ENCODE measurements at places on chromosomes 2 and 18.

- no peak for DNase-seq
Measured at GRCh38 chr2:47221039-47221438, 65.9 kb upstream of the STPG4 start.

- no peak for DNase-seq
Measured at GRCh38 chr2:7167801-7168411, 250.7 kb downstream of the RNF144A start.

DNA sequence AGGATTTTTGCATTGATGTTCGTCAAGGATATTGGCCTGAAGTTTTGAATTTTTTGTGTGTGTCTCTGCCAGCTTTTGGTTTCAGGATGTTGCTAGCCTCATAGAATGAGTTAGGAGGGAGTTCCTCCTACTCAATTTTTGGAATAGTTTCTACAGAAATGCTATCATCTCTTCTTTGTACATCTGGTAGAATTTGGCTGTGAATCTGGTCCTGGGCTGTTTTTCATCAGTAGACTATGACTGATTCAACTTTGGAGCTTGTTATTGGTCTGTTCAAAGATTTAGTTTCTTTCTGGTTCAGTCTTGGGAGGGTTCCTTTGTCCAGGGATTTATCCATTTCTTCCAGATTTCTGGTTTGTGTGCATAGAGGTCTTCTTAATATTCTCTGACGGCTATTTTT is 166.7 kb downstream of the ST6GAL2 start:
- no peak for DNase-seq

DNA sequence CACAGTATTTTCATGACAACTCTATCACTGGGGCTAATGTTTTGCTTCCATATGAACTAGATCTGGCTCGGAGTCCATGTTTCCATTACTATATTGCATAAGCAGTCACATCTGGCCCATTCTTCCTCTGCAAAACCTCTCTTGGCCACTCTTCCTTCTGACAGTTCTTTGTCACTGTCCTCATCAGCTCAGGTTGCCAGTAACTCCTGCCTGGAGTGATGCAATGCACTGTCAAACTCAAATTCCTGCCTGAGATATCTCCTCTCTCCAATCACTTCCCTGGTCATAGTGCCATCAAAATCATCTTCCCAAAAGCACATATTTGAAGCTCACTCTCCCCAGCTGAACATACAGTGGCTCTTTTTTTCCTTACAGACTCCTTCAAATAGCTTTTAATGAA is 66.1 kb downstream of the COLEC12 start:
- no peak for DNase-seq

DNA sequence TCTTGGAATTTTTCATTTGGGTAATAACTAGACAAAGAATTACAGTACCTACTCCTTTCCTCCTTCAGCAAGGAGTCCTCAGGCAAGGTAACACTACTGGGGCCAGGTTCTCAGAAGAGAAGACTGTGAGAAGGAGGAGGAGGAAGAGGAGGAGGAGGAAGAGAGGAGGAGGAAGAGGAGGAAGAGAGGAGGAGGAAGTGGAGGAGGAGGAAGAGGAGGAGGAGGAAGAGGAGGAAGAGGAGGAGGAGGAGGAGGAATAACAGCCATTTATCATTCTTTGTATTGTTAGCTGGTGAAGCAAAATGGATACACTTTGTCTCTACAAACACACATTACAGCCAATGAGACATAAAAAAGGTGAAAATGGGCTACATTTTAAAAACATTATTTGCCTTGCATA is 32.9 kb upstream of the SLC25A52 start:
- no peak for DNase-seq

DNA sequence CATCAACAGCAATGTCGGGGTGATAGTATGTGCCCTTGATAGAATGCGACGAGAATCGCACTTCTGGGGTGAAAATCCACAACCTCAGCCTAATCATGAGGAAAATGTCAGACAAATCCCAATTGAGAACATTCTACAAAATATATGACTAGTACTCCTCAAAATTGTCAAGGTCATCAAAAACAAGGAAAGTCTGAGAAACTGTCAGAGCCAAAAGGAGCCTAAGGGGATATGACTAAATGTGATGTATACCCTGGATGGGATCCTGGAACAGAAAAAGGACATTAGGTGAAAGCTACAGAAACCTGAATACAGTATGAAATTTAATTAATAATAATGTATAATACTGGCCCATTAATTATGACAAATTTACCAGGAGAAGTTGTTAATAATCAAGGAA is 7.6 kb upstream of the CACNB4 start:
- no peak for DNase-seq

Measured in NCI-H460 (cell line).